ENCODE measurements at places on chromosomes 7 and 10.

DNA sequence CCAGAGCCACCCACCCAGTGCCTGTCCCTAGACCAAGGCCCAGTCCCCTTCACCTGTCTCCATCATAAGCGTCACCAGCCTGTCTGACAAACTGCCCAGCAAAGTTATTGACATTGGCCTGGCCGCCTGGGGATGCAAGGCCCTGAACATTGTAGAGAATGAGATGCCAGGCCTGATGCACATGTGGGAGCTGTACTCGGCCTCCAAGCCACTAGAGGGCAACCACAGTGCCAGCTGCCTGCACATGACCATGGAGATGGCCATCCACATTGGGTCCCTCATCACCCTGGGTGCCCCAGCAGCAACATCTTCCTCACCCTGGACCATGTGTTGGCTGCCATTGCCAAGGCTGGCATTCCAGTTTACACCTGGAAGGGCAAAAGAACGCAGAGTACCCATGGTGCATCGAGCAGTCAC, 63.7 kb upstream of the ANTXRL start:
- H3K4me1 ChIP-seq = peaks cover 15% of the 10 kb centered on the region
- no peak overlapping the region for H3K4me3 ChIP-seq
- H3K27ac ChIP-seq = no peak overlapping the region
- H3K36me3 ChIP-seq = peaks cover 3% of the 10 kb centered on the region

- no peaks in the 10 kb centered on the region for H3K27me3 ChIP-seq
- peak overlapping the region; percentile 84 for H3K27ac ChIP-seq
Measured at GRCh38 chr10:84511709-84512285, 183.4 kb downstream of the CCSER2 start.

GRCh38 chr7:33423646-33424020, 294.3 kb downstream of the BBS9 start:
- H3K27ac ChIP-seq = peak overlapping the region; percentile 9
- no peaks in the 10 kb centered on the region for H3K36me3 ChIP-seq
- no peak for DNase-seq
- no peak overlapping the region for H3K4me3 ChIP-seq

GRCh38 chr10:37865957-37866803, 8.8 kb upstream of the ZNF248 start:
- no peak overlapping the region for H3K4me3 ChIP-seq
- no peaks in the 10 kb centered on the region for H3K36me3 ChIP-seq
- H3K27me3 ChIP-seq = no peaks in the 10 kb centered on the region
- H3K4me1 ChIP-seq = no peaks in the 10 kb centered on the region

GRCh38 chr10:80530251-80530650, 7.5 kb upstream of the SH2D4B start:
- no peaks in the 10 kb centered on the region for H3K27me3 ChIP-seq
- peaks cover 51% of the 10 kb centered on the region for H3K4me1 ChIP-seq
- no peak for DNase-seq
- no peaks in the 10 kb centered on the region for H3K36me3 ChIP-seq
- H3K27ac ChIP-seq = peak overlapping the region; percentile 93

- no peaks in the 10 kb centered on the region for H3K27me3 ChIP-seq
- H3K4me1 ChIP-seq = peaks cover 3% of the 10 kb centered on the region
- H3K4me3 ChIP-seq = no peak overlapping the region
- no peaks in the 10 kb centered on the region for H3K36me3 ChIP-seq
- DNase-seq = no peak
- H3K27ac ChIP-seq = no peak overlapping the region
Measured at GRCh38 chr7:115059321-115059720, 137.4 kb downstream of the MDFIC start.

DNA sequence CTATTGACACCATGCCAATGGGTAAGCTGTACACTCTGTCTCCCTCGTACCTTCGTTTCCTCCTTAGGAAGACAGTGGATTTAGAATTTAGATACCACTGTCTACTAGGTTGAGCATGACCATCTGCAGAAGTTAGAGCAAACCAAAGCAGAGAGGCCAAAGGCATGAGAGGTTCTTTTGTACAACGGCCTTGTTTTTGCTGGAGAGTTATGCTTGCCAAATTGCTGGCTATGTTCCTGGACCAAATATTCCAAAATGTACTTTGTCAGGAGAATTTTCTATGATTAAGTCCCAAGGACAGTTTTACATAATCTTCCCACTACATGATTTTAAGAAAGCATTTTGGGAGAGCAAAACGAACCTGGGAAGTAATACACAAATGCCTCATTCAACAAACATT, 47.9 kb upstream of the PLCE1 start:
- no peak overlapping the region for H3K27ac ChIP-seq
- H3K4me3 ChIP-seq = no peak overlapping the region
- no peak for DNase-seq
- peaks cover 5% of the 10 kb centered on the region for H3K36me3 ChIP-seq
- H3K27me3 ChIP-seq = no peaks in the 10 kb centered on the region

DNA sequence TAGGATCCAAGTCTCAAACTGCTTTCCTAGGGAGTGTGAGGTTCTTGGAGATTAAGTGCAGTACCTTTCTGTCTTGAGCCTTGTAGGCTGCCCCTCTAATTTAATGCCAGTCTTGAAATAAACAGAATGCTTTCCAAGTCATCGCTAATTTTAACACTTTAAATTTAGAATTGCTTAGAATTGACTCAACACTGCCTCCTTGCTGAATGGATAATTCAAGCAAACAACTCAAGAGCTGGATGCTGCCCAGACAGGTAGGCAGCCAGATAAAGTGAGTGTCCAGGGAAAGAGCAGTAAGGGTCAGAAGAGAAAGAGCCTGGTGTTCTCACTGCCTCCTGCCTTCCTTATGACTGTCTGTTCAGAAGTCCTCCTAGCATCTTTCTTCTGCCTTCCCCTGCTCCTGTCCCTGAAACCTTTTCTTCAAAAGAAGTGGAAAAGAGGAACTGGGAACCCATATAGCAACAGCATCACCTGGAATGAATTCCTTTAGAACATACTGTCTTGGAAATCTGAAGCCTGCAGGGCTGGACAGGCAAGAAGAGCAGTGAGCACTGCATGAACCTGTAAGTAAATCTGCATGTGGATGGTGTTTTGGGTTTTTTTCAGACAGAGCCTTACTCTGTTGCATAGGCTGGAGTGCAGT, 3.1 kb upstream of the GOT1 start:
- H3K27ac ChIP-seq = peak overlapping the region; percentile 4
- no peaks in the 10 kb centered on the region for H3K36me3 ChIP-seq
- peaks cover 26% of the 10 kb centered on the region for H3K4me1 ChIP-seq
- H3K27me3 ChIP-seq = no peaks in the 10 kb centered on the region
- no peak overlapping the region for H3K4me3 ChIP-seq

DNA sequence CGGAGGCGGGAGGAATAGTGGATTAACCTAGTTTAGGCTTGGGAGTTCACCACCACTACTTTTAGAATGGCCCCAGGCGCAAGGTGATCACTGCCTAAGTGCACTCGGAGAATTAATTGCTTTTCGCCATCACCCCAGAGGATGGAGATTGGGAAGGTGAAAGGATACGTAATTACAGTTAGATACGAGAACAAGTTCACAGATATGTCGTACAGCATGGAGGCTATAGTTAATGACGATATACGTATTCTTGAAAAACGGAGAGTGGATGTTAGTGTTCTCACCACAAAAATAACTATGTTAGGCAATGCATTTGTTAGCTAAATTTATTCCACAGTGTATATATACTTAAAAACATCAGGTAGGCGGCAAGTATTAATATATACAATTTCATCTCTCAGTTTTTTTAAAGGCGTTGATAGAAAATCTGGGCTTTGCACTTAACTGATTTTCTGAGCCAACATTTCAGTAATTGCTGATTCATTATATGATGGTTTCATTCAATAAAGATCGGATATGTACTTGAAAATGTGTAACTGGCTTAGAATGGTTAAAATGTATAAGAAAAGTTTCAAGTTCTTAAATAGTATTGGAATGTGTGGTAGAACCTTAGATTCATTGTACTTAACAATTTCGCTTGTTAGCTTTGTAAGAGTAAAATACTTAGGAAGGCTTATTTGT, 683 bp downstream of the CDC123 start:
- no peak for DNase-seq
- H3K4me1 ChIP-seq = peaks cover 48% of the 10 kb centered on the region
- H3K4me3 ChIP-seq = peak overlapping the region; percentile 100
- H3K27me3 ChIP-seq = no peaks in the 10 kb centered on the region
- H3K27ac ChIP-seq = peak overlapping the region; percentile 100
- H3K36me3 ChIP-seq = peaks cover 19% of the 10 kb centered on the region

GRCh38 chr7:85710960-85711359, 524.1 kb upstream of the SEMA3D start:
- H3K4me3 ChIP-seq = no peak overlapping the region
- DNase-seq = no peak
- no peaks in the 10 kb centered on the region for H3K27me3 ChIP-seq
- no peaks in the 10 kb centered on the region for H3K4me1 ChIP-seq
- H3K27ac ChIP-seq = no peak overlapping the region

- peaks cover 2% of the 10 kb centered on the region for H3K36me3 ChIP-seq
- peak overlapping the region; percentile 62 for H3K27ac ChIP-seq
- peaks cover 34% of the 10 kb centered on the region for H3K4me1 ChIP-seq
- DNase-seq = no peak
- H3K27me3 ChIP-seq = no peaks in the 10 kb centered on the region
- H3K4me3 ChIP-seq = no peak overlapping the region
Measured at GRCh38 chr7:152076324-152076821, 50.9 kb downstream of the GALNT11 start.

DNA sequence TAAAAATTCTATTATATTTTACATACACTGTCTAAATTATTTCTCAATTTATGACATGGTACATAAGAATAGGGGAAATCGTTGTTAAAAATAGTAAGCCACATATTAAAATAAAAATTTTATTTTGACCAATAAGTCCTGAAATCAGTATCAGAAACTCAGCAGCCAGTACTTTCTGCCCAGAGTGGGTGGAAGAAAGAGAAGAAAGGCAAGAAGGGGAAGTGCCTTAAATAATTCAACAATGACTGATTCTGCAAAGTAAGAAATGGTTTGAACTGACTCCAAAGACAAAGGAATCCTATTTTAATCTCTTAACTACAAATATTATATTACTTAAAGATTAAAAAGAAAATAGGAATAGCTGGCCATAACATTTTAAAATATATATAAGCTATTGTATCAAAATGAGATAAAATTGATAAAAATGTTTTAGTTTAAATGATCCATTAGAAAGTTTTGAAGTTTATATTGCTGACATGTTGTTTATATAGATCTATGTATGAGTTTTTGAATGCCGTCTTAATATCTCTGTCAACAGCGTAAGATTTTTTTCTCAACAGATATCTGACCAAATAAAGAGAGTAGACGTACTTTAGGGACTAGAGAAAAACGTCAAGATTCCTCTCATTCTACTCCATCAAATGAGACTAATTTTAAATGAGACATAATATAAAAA, 30.2 kb upstream of the NRCAM start:
- H3K27me3 ChIP-seq = no peaks in the 10 kb centered on the region
- peaks cover 3% of the 10 kb centered on the region for H3K36me3 ChIP-seq
- no peak overlapping the region for H3K4me3 ChIP-seq
- no peaks in the 10 kb centered on the region for H3K4me1 ChIP-seq
- DNase-seq = no peak

DNA sequence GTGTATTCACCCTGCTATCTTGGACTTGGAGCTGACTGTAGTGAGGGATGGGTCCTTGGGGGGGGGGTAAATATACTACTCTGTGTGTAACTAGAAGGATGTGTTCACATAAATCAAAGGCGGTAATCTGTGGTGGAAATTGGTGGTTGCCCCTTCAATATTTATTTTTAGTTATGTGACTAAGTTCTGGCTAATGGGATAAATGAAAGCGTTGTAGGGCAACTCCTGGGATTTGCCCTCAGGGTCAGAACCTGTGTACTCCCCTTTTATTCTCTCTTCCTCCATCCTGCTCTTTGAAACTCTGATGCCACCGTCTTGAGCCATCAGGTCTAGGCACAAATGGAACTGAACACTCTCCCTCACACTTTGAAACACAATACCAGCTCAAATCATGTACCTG, 24.3 kb upstream of the ST7 start:
- H3K4me3 ChIP-seq = no peak overlapping the region
- no peaks in the 10 kb centered on the region for H3K36me3 ChIP-seq
- H3K27ac ChIP-seq = no peak overlapping the region
- DNase-seq = no peak
- H3K4me1 ChIP-seq = peaks cover 7% of the 10 kb centered on the region

GRCh38 chr10:86538547-86538946, 17.0 kb upstream of the WAPL start:
- no peaks in the 10 kb centered on the region for H3K36me3 ChIP-seq
- DNase-seq = no peak
- H3K4me3 ChIP-seq = no peak overlapping the region
- peaks cover 13% of the 10 kb centered on the region for H3K4me1 ChIP-seq
- no peak overlapping the region for H3K27ac ChIP-seq

DNA sequence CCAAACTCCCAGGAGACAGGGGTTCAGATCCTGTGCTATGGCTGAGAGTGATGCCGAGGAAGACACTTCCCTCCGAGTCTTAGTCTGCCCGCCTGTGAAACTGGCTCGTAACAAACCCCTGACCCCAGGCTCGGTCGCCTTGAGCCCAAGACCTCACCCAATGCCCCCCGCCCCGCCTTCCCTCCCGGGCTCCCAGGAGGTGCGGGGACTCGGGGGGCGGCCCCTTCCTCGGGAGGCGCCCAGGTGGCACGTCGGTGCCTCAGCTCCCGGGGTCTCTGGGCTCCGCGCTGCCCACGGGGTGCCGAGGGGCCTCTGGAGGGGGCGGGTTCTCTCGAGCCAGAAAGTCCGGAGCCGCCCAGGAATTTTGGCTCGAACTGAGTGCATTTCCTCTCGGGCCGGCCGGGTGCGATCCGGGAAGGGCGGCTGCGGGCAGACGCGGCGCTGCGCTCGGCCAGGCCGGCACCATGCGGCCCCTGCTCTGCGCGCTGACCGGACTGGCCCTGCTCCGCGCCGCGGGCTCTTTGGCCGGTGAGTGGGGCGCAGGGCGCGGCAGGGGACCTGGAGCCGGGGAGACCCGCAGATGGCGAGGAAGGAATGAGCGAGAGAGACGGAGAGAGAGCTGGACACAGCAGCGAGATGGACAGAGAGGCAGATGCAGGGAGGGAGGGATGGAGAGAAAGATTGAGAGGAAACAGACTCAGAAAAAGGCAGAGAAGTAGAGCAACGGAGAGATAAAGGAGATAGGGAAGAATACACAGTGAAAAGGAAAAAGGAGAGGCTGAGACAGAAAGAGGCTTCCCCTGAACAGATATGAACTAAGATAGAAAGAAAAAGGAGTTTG, at the start of gene PLAC9:
PLAC9 (plus strand) TSS at position 432 of the 841 bp plus-strand sequence; CDS start at position 465, 33 bp downstream.
- peaks cover 7% of the 10 kb centered on the region for H3K4me1 ChIP-seq
- no peak for DNase-seq
- H3K36me3 ChIP-seq = peaks cover 4% of the 10 kb centered on the region
- H3K27ac ChIP-seq = no peak within 1 kb of the TSS
- H3K27me3 ChIP-seq = peaks cover 41% of the 10 kb centered on the region
- H3K4me3 ChIP-seq = peak within 1 kb of the TSS; percentile 79

GRCh38 chr10:54622017-54622416, 179.0 kb downstream of the PCDH15 start:
- no peak overlapping the region for H3K27ac ChIP-seq
- DNase-seq = no peak
- H3K4me1 ChIP-seq = no peaks in the 10 kb centered on the region
- no peak overlapping the region for H3K4me3 ChIP-seq
- no peaks in the 10 kb centered on the region for H3K27me3 ChIP-seq

GRCh38 chr10:19946791-19947190, 130.6 kb downstream of the PLXDC2 start:
- H3K27me3 ChIP-seq = no peaks in the 10 kb centered on the region
- H3K27ac ChIP-seq = no peak overlapping the region
- no peaks in the 10 kb centered on the region for H3K4me1 ChIP-seq
- DNase-seq = no peak
